Astrocyte of the cerebellum (primary cell): ENCODE measurements at places on chromosomes 4 and X.

DNA sequence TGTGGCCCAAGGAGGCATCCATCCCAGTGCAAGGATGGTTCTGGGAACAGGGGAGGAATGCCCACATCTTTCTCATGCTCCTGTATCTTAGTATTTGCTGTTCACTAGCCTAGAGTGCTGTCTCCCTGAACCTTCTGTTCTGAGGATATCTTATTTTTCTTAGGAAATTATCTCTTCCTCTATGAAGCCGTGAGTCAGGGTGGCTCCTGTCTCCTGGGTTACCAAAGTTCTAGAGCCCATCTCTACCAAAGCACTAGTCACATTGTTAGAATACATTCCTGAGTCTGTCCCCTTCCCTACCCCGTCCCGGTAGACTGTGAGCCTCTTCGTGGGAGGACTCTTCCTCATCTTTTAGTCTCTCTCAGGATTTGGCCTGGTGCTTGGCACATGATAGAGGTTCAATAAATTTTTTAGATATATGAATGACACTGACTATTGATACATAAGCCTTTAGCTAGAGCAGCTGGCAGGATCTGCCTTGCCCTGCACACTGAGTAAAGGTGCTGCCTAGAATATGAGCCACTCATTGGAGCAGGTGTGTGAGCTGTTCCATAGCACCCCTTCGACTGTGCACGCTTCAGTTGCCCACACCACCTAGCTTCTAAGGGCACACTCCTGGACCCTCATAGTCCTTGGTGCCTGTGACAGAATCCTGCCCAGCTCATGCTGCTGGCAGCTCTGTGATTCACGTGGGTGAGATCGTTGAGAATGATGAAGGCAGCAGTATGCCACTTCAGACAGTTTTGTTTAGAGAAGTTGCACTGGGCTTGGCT, 13.3 kb downstream of the CXCR3 start:
- DNase-seq: no peak

DNA sequence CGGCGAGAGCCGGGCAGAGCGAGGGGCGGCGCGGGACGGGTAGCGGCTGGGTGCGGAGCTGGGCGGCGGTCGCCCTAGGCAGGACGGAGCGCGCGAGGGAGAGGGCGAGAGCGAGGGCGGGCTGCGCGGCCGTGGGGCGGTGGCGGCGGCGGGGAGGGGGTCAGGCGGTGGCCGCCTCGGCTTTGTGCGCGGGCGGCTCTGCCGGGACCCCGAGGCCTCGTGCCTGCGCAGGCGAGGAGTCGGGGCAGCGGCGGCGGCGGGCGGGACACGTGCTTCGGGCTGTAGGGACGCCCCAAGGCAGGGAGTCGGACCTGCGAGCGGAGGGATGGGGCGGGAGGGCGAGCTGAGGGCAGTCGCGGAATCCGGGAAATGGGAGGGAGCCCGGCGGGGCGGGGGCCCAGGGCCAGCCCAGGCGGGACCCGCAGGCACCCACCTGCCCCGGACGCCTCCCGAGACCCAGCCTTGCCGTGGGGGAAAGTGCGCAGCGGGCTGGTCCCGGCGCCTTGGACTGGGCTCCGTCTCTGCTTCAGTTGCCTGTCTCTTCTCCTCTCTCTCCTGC, 465 bp downstream of the BMPR1B start:
- DNase-seq: no peak

DNA sequence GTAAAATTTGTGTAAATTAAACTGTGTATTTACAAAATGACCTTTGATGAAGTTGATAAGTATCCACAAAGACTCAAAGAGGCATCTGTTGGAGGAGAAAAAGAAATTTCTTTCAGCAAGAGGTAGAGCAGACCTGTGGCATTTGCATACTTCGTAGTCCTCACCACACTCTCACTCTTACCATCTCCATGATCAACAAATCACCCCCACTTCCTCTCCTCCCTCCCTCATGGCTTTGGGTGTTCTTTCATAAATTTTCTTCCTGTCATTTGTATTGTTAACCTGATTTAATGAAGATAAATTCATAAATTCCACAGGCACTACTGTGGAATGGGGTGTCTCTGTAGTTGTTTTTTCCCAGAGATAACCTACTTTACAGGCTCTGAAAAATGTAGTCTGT, 366.5 kb downstream of the ZNF674 start:
- no peak for DNase-seq

DNA sequence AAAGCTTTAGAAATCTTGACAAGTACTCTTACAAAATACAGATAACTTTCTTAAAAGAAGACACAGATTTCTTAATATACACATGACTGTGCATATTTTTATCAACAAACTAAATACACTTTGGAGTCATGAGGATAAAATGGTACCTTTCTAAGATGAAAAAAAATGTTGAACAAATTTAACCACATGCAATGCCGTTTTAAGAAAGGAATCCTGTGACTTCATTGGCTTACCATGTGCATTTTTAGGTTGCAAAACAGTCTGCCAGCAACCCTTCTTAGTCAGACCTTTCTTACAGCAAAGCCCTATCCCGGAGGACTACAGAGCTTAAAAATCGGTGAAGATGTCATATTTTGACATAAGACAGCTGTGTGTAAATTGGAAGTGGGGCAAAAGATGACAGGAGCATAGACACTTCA, 51.7 kb downstream of the GASK1B start:
- DNase-seq: peak; percentile 73

- no peak for DNase-seq
Observed at GRCh38 chrX:31266203-31267076, 194.6 kb upstream of the FTHL17 start.

DNA sequence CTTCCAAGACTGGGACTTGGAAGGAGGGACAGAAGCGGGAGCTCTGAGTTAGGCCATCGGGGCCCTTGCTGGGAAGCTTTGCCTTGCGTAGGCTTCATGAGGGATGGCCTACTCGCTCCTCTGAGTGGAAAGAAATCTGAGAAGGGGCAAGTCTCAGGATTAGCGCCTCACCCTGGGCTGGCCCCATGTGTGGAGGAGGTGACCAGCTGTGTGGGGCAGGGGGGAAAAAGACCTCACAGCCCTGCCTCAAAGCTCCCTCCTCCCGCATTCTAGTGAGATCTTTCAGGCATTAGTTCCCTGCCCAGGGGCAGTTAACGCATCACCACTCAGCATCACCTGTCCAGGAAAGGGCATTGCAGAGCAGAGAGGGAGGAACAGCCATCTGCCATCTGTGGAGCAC, 156.1 kb downstream of the ENPP6 start:
- DNase-seq: no peak

DNA sequence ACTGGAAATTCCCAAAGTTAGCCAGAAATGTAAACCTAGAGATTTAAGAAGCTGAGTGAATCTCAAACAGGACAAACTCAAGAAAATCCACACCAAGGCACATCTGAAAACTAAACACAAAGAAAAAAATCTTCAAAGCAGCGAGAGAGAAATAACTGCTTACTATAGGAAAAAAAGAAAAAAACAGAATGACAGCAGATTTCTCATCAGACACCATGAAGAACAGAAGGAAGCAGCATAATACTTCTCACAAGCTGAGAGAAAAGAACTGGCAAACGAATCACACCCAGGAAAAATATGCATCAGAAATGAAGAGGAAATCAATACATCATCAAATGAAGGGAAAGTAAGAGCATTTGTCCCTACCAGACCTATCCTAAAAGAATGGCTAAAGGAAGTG, 236.3 kb upstream of the ADAMTS3 start:
- DNase-seq: no peak

DNA sequence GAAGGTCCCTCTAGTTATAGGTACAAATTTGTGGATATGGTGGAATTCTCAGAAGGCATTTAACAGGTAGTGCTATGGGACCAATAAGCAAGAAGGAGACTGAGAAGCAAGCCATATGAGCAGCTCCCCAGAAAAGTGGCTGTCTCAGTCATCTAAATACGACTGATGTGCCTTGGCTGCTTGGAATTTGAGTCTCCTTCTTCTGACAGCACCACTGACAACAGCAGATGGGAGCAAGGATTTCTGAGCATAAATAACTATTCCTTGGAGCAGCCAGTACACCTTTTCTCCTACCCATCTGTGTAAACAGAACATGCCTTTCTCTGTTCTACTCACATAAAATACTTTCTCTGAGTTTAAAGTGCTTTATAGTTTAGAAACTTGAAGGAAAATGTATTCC, 196.2 kb downstream of the GABRG1 start:
- DNase-seq: no peak

GRCh38 chr4:123977641-123978081, 581.1 kb downstream of the SPRY1 start:
- DNase-seq: no peak

GRCh38 chr4:82437285-82438005, 7.1 kb downstream of the ENOPH1 start:
- no peak for DNase-seq

DNA sequence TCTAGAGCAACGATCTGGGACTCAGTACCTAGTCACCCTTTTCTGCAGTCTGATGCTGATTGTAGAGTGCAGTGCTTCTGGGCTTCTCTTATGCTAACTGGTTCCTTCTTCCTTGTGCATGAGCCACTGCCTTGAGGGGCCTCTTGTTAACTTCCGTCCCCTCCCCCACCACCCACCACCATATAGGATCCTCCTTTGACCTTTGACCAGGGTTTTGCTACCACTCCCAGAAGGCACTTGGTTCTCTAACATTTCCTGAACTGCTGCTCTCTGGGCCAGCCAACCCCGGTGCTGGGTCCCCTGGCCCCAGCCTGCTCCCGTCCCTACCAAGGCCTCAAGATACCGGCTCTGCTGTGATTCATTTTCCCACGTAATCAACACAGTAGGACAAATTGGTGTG, 104.6 kb upstream of the KLF3 start:
- no peak for DNase-seq

GRCh38 chrX:102840871-102841705, 96.0 kb upstream of the RAB40AL start:
- no peak for DNase-seq

DNA sequence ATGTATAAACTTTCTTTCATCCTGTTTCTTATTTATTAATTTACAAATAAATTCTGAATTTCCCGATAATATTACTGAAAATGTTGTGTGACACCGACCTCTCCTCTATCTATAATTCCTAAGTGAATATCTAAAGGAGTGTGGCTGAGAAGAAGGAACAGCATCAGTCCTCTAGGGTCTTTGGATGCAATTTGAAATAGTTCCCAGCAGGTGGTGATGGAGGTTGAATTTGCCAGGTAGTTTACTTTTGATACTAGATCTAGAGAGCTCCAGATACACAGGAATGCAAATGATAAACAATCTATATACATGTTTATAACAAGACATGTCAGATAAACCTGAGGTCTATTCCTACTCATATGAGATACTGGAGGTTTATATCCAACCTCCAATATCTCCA, 305.4 kb downstream of the PCDH18 start:
- DNase-seq: no peak

GRCh38 chr4:112704991-112705845, 68.3 kb downstream of the LARP7 start:
- peak; percentile 15 for DNase-seq

GRCh38 chr4:18127030-18127429, 105.5 kb upstream of the LCORL start:
- DNase-seq: no peak

- no peak for DNase-seq
Observed at GRCh38 chr4:185550933-185551332, 15.6 kb upstream of the PDLIM3 start.

DNA sequence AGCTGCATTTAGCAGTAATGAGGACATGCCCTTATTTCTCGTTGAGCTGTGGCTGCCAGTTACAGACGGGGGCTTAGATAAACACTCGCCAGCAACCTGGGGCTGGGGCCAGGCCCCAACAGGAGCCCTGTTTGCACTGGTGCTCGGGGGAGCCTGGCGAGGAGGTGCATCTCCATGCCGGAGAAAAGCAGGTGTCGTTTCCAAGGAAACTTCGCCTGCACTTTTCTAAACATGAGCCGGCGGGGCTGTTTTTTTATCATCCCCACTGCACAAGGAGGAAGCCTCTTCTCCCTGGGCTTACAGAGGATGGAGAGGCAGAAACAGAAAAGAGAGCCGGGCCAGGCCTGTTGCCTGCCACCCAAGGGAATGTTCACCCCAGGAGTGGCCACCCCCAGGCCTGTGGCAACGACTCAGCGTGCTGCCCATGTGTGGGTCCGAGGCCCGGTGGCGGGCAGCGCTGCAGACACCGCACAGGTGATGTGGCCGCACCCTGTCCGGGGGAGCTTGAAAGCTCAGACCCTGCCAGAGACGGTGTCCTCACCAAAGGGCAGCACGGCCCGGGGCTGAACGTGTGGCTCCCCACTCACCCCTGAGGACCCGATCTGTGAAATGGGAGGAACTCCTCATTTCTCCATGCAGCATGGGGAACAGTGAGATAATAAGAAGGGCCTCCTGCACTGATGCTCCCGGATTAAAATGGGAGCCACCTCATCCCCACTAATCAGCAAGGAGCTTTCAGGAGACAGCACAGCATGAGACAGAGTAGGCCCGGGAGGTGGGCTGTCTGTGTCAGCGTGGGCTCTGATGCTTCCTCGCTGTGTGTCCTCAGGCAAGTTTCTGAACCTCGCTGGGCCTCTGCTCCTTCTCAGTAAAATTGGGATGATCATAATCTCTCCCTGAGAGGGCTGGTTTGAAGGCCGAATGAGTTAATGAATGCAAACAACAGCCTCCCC, 33.8 kb upstream of the ADRA2C start:
- DNase-seq: no peak

DNA sequence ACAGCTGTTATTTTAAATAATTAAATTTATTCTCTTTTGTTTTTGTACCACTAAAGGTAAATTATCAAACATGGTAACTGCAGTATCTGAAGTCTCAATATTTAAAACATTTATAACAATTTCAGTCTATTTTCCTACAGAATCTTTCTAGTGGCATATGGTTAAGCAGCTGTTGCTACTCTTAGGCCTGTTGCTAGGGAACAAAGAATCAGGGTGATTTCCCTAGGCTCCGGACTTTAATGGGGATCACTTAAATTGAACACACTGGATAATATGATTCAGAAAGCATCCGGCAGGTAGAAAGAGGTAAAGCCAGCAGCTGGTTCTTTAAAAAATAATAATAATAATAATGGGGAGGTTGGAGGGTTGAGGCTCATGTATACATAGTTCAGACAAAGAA, 17.6 kb downstream of the FBXO8 start:
- DNase-seq: no peak

DNA sequence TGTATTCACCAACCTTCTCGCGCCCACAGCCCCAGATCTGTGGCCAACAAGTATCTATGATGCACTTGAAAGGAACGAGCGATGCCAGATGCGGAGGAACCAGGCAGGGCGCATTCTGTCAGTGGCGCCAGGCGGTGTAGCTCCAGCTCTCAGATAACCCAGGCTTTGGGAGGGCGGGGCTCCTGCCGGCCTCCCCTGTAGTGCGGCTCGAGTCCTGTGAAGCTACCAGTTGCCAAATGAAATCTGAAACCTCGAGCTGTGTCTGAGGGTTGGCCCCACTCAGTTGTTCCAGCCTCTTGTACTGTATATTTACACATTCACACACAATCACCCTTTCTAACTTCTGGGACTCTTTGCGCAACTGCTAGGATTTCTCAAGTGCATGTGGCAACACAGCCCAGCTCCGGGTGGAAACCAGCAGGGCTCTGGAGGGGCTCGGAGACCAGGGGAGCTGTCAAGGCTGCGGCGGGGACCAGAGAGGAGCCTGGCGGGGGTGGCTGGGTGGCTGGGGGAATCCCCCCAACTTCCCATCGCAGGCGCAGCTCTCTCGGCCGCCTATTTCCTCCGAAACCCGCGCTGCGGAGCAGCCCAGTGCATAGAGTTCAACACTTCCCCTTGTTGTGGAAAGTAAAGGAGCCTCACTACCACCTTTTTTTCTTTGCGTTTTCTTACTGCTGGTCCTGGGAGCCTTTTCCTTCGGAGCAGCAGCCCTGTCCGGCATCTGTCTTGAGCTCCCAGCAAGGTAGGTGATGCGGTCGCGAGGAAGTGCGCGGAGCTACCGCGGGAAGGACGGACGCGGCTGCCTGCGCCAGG, at the start of gene ARHGAP24:
Gene ARHGAP24, plus strand, starts transcription at position 333 of the 813 bp plus-strand sequence.
- DNase-seq: peak; percentile 93

- DNase-seq: no peak
Observed at GRCh38 chr4:81505726-81506125, 34.0 kb upstream of the RASGEF1B start.
